ENCODE measurements at places on chromosomes 1 and 21.

- no peak for DNase-seq
Measured at GRCh38 chr1:186094172-186094571, 280.9 kb downstream of the TPR start.

GRCh38 chr21:38925923-38926322 lies 120.2 kb downstream of the ETS2 start:
- no peak for DNase-seq

DNA sequence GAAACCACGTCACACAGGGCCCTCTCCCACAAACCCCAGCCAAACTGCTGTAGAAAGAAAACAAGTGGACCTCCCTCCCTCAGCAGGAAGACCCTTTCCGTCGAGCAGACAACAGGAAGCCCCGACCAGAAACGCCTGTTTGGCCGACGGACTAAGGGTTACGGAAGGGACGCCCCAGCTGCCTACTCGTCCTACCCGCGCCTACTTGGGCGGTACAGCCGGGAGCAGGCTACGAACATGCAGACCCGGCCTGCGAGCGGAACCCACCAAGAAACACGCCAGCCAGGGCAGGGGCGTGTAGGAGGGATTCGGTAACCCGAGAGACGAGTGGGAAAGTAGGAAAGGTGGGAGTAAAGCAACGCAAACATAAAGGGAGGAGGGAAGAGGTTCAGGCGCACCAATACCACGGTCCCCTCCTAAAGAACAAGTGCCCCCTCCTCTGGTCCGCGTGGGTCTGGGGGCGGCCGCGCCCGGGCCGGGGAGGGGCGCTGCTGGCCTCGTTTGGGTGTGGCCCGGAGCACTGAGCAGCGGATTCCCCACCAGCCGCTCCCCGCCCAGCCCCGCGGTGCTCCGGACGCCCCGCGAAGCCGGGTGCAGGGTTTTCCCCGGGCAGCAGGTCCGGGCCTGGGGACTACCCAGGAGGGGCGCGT lies 450 bp downstream of the S100A10 start:
- DNase-seq = no peak

DNA sequence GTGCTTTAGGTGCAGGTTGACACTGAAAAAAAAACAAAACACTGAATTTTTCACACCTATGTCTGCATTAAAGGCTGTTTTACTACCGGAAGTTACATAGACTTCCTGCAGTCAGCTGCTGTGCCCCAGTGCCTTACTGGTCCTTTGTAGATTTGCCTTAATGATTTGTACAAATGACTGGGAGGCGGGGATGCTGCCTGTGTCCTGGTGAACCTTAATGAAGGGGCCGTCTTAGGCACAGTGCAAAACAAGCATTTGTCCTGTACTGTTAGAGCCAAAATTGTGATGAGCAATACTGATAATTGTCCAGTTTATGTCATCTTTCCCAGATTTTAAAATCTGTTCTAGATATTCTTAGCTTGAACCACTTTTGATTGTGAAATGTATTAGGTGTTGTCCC lies 90.9 kb upstream of the PGD start:
- no peak for DNase-seq

DNA sequence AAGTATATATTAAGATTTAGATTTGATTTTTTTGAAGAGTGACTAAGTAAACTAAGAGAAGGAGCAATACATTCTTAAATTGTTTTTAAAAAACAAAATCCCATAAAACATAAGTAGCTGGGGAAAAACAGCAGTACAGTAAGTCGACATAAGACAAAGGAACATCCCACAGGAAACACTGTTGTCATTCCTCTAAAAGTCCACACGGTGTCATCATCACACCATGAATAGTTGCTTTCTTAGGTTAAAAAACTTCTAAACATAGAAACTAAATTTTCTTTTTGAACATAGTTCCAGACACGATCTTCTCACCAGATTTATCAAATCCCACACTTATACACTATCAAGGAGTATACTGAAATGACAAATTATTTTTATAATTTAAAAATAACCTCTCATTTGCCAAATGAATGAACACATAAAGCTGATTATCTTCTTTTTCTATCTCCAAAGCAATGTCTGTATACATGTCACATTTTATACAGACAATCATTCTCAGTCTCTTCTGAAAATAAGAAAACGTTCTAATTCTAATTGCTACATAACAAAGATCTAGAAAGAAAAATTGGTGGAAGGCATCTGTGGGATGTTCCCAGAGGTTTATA lies 15.8 kb downstream of the ODF2L start:
- DNase-seq = peak; percentile 73

DNA sequence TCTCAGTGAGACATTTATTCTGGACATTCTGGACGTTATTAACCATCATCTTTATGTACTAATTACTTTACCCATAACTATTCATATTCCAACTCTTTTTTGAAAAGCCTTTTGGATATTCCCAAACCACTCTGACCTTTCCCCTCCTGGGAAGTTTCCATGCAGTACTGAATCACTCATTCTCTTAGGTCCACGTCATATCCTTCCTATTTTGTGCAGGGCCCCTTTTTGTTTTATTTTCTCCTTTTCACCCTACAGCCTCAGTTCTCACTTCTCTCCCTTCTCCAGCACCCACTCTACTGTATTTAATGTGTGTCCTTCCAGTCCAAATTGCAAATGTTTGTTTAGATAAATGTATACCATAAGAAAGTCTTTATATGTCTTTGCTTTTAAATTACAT lies 16.4 kb upstream of the ATP1A1 start:
- no peak for DNase-seq

GRCh38 chr21:14942801-14943490 lies 121.9 kb downstream of the NRIP1 start:
- no peak for DNase-seq

GRCh38 chr1:49526672-49527071 lies 497.1 kb downstream of the AGBL4 start:
- DNase-seq = no peak

DNA sequence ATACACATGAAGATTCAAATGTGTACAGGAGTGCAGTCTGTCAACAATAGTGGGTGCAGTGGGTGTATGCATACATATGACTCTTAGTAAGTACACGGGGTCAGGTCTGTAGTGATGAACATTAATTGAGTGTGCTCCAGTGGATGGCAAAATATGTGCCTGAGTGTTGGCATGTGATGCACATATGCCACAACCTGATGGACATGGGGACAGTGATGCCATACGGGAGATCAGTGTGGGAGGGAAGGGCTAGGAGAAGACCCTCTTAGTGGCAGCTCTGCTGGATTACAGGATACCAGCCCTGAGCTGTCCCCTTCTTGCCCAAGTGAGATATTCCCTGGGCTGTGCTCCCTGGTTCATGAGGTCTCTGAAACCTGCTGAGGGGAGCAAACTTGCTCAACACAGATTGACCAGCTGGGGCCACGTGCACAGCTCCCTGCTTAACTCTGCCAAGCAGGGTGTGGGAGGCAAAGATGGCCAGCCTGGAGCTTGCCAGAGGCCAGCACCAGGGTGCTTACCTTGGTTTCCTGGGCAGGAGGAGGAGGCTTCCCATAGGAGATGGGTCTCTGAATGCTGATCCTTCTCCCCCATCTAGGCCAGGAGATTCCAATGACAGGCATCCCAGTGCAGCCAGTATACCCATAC lies 2.2 kb downstream of the SHISA4 start:
- no peak for DNase-seq

DNA sequence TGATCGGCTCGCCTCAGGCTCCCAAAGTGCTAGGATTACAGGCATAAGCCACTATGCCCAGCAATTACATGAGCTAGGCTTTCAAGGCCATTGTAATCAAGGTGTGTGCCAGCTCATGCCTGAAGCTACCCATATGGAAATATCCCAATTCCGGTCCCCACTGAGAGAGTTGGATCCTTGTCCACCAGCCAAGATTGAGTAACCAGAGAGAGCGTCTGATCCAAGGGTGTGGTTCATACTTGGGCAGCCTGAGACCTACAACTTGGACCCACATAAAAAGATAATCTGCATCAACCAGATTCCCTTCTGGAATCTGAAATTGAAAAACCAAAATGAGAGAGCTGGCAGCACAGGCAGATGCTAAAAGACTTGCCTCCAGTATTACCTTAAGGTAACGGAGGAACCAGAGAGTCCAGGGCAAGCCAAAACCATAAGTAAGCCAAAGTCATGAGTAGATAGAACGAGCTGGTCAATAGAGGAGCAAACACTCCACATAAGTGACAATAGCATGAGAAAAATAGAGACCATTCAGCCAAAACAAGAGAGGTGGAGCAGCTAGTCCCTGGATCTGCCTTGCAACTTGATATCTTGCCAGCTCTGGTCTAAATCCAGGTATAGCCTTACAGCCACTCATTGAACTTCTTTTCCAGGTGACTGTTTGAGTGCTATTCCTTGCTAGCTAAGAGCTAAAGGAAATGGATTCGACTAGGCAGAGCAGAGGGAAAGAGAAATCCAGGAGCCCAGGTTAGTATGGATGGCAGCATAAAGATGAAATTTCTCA lies 63.8 kb upstream of the ATP1A1 start:
- DNase-seq = no peak

- no peak for DNase-seq
Measured at GRCh38 chr21:43269957-43270705, 101.3 kb downstream of the CRYAA start.

- no peak for DNase-seq
Measured at GRCh38 chr1:169527451-169528214, 41.9 kb upstream of the SLC19A2 start.

DNA sequence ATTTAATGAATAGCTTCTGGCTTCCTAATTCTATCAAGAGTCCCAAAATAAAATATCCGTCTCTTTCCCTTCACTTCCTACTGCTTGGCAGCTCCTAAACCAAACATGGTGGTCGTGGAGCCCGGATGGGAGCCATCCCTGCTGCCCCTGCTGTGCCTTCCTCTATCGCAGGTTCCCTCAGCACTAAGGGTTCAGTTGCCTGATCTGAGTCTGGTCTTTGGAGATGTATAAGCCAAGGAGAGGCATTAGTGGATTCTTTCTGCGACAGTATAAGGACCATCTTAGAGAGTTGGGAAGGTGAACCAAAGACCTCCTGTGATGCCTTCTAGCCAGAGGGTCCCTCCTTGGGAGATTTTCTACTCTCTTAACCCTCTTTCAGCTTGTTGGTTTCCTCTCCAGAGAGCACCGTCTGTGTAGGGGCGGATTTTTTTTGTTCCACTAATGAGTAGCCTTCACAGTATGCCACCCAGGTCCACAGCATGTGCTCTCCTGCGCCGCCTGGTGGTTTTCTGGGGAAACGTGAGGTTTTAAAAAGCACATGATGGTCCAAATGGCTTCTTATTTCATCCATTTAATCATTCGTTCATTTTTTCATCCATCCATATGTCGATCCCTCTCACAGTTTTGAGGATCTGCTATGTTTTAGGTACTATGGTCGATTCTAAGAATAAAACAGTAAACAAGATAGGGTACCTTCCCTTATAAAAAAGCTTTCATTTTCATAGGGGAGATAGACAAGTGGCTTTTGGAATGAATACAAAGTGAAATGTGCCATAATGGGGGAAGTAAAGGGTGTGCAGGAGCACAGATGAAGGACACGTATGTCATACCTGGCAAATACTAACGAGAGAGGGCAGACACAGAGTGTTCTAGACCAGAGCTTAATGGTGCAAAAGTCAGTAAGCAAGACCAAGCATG lies 71.0 kb downstream of the NFASC start:
- peak; percentile 53 for DNase-seq

- no peak for DNase-seq
Measured at GRCh38 chr1:36176106-36176949, 20.4 kb downstream of the MAP7D1 start.

DNA sequence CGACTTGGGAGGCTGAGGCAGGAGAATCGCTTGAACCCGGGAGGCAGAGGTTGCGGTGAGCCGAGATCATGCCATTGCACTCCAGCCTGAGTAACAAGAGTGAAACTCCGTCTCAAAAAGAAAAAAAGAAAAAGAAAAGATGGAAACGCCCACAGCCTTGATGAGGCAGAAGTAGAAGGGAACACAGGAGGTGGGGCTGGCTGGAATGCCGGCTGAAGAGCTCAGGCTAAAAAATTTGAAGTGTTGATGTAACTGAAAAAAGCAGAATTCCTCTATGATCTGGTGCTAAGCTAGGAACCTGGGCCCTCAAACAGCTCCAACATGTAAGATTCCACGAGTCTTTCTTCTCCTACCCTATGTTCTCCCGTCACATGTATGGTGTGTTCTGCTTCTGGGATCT lies 53.6 kb downstream of the SLC66A1 start:
- no peak for DNase-seq

DNA sequence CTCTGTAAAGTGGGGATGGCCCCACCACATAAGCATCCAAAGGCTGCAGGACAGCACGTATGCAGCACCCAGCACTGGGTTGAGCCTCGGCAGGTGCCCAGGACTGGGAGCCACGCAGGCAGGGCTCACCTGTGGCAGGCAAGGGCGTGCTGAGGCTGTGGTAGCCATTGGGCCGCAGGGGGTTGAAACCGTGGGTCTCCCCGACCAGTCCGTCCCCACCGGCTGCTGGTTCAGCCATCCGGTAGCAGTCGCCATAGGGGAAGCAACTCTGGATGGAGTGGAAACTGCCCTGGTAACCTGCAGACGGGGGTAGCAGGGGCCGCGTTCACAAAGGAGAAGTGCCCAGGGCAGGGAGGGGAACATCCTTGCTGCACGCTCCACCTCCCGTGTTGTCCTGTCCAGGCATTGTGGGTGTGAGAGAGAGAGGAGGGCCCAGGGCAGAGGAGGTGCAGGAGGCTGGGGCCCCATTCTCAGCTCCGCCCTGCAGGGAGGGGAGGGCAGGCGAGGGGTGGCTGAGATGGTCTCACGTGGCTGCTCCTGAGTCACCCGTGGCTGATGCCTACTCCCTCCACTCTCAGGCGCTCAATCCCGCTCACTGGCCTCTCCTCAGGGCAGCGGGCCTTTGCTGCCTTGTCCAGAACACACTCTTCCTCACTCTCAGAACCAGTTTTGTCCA lies 49.9 kb downstream of the DMRTB1 start:
- no peak for DNase-seq

GRCh38 chr1:50976111-50976889 lies 6.3 kb downstream of the CDKN2C start:
- no peak for DNase-seq

GRCh38 chr1:230459465-230459864 lies 33.3 kb upstream of the PGBD5 start:
- no peak for DNase-seq

DNA sequence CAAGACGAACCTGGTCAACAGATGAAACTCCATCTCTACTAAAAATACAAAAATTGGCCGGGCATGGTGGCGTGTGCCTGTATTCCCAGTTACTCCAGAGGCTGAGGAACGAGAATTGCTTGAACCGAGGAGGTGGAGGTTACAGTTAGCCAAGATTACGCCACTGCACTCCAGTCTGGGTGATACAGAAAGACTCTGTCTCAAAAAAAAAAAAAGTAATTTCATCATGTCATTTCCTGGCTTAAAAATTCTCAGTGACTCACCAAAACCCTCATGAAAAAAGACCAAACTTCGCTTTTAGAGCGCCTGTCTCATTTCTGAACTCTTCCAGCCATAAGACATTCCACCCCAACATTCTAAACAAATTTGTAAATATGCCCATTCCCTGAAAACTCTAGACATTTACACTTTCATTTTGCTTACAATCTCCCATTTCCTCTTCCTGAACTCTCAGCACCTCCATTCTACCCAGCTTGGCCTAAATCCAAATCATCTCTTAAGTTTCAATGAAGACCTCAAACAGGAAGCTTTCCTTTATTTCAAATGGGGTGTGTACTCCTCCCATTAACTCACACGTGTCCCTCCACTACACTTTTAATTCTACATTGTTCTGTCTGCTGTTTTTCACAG lies 50.5 kb upstream of the PRRC2C start:
- no peak for DNase-seq

- no peak for DNase-seq
Measured at GRCh38 chr1:228527596-228527995, 40.4 kb downstream of the RNF187 start.

- DNase-seq = no peak
Measured at GRCh38 chr1:178954937-178955336, 70.8 kb upstream of the FAM20B start.

GRCh38 chr1:204084247-204084772 lies 11.4 kb downstream of the SOX13 start:
- DNase-seq = no peak
